Breast epithelium (tissue), 4 donors: ENCODE measurements at places on chromosomes 16 and 17. TPM values are rescaled to one million over a fixed set of nuclear protein-coding genes. Genes with fewer than 3 reads are reported as not detected.

ITGAX gene
- 16.8 TPM for total RNA-seq

GRCh38 chr17:39238311-39238972 lies 12.7 kb upstream of the STAC2 start:
- H3K27ac ChIP-seq = peak overlapping the region; percentile 82
- no peak for DNase-seq
- no peak overlapping the region for H3K4me3 ChIP-seq
- H3K36me3 ChIP-seq = no peaks in the 10 kb centered on the region
- no peaks in the 10 kb centered on the region for H3K4me1 ChIP-seq
- no peaks in the 10 kb centered on the region for H3K27me3 ChIP-seq

NPIPB9 gene
- 12.3 TPM for total RNA-seq

DNA sequence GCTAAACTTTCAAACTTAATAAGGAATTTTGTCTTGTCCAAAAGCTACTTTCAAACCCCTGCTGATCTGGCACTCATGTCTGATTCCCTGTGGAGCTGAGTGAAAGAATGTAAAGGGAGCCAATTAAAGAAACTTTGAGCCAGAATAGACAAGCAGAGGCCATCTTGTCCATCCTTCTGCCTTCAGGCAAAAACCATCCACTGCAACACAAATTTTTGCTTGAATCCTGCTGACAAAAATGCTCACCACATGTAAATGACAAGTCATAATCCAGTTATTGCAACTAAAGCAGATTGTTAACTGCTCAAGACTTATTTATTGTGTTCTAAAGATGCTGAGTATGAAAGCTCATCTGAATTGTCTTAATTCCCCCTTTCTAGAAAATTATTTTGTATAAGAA lies 124.0 kb upstream of the HLF start:
- H3K4me1 ChIP-seq = no peaks in the 10 kb centered on the region
- DNase-seq = no peak
- H3K27ac ChIP-seq = no peak overlapping the region
- no peaks in the 10 kb centered on the region for H3K27me3 ChIP-seq
- no peaks in the 10 kb centered on the region for H3K36me3 ChIP-seq
- H3K4me3 ChIP-seq = no peak overlapping the region

JPH3 gene
- total RNA-seq = 0.33 TPM

- no peaks in the 10 kb centered on the region for H3K4me1 ChIP-seq
- H3K4me3 ChIP-seq = peak overlapping the region; percentile 19
- H3K27ac ChIP-seq = peak overlapping the region; percentile 78
- H3K27me3 ChIP-seq = no peaks in the 10 kb centered on the region
- no peak for DNase-seq
Measured at GRCh38 chr17:55577687-55578086, 66.4 kb upstream of the SMIM36 start.

DNA sequence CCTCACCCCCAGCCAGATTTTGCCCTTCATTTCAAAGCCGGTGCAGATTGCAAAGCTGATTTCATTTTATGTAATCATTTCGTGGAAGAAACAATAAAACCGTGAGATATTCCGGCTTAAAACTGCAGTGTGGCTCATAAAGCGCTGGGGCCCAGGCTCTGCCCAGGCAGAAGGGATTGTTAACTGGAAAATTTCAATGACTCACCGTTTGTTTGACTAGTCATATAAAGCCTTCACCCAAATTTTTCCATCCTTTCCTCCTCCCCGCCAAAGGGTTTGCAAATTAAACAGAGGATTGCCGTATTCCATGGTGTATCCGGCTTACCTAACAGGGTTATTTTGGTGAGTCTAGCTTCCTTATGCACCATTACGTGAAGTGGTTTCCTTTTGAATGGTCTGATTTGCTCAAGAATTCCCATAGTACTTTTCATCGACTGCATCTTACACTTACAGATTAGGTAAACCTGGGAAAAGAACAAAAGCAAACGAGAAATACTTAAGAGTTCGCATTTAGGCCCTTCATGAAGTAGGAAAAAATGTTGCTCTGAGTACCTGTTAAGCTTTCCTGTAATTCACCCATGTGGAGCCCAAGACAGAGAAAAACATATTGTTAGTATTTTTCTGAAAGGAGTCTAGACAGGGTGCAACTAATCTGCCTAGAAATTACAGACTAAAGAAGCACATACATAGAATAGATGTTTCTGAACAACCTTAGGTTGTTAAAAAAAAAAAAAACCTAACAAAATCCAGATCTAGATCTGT lies 949 bp upstream of the GSPT1 start:
- peak overlapping the region; percentile 96 for H3K27ac ChIP-seq
- peaks cover 4% of the 10 kb centered on the region for H3K4me1 ChIP-seq
- H3K27me3 ChIP-seq = no peaks in the 10 kb centered on the region
- H3K4me3 ChIP-seq = peak overlapping the region; percentile 82
- no peaks in the 10 kb centered on the region for H3K36me3 ChIP-seq

DNA sequence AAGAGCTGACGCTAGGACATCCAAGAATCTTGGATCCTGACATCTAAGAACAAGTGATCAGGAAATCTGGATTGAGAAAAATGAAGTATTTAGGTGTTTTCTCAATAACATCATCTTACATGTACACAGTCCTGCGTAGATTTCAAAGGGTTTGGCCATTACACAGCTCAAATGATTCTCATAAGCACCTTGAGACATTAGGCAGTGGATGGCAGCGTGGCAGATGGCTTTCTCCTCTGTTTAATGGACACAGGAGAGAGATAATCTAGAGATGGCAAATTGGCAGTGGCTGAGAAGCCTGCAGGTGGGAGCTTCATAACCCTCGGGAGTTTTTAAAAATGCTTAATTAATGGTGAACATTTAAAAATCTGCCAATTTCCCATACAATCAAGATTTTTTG lies 137.5 kb downstream of the ZFHX3 start:
- no peak for DNase-seq
- H3K4me1 ChIP-seq = no peaks in the 10 kb centered on the region
- no peaks in the 10 kb centered on the region for H3K27me3 ChIP-seq
- no peak overlapping the region for H3K4me3 ChIP-seq
- H3K36me3 ChIP-seq = no peaks in the 10 kb centered on the region

HBQ1 gene
- not detected for total RNA-seq

PIK3R5 gene
- 28.6 TPM for total RNA-seq

DNA sequence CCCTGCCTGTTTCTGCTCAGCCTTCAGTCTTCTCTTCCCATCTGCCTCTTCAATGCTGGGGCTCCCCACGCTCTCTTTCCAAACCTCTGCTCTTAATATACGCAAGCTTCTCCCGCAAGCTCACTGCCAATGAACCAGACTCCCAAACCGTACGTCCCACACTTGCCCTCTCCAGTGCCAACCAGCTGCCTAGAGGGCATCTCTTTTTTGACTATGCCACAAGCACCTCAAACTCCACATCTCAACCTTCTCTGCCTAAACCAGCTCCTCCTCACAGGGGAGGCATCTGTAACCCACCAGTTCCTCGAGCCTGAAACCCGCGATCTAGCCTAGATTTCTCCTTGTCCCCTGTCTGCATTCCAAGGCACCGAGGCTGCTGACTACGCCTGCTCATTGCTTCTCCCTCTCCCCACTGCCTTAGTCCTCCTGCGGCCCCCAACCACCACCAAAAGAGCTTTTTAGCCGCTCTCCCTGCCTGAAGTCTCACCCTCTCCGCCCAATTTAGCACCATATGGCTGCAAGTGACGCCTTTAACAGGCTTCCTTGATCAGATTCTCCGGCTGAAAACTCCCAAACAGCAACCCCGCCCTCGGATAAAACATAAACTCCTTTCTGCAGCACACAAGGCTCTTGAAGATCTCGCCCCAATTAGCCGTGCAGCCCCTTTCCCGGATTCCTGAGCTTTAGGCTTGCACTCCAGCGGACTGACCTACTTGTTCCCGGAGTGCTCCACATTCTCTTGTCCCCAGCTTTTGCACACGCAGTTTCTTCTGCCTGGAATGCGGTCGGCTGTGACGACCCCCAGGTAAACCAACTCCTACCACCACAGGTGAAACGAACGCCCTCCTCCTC lies 1.5 kb downstream of the GGA2 start:
- H3K4me3 ChIP-seq = peak overlapping the region; percentile 87
- DNase-seq = no peak
- H3K27me3 ChIP-seq = no peaks in the 10 kb centered on the region
- no peaks in the 10 kb centered on the region for H3K36me3 ChIP-seq
- H3K4me1 ChIP-seq = no peaks in the 10 kb centered on the region

GRCh38 chr17:73462823-73463222 lies 151.0 kb upstream of the CDC42EP4 start:
- no peak overlapping the region for H3K27ac ChIP-seq
- no peak for DNase-seq

GRCh38 chr17:29622337-29623282 lies at the start of gene CORO6:
TSS of gene CORO6 (minus strand) at chr17:29622912. CDS start at chr17:29621421, 1,491 bp downstream.
- peak within 1 kb of the TSS; percentile 69 for H3K4me3 ChIP-seq
- H3K36me3 ChIP-seq = no peaks in the 10 kb centered on the region
- peaks cover 2% of the 10 kb centered on the region for H3K4me1 ChIP-seq
- no peaks in the 10 kb centered on the region for H3K27me3 ChIP-seq
- no peak for DNase-seq

DNA sequence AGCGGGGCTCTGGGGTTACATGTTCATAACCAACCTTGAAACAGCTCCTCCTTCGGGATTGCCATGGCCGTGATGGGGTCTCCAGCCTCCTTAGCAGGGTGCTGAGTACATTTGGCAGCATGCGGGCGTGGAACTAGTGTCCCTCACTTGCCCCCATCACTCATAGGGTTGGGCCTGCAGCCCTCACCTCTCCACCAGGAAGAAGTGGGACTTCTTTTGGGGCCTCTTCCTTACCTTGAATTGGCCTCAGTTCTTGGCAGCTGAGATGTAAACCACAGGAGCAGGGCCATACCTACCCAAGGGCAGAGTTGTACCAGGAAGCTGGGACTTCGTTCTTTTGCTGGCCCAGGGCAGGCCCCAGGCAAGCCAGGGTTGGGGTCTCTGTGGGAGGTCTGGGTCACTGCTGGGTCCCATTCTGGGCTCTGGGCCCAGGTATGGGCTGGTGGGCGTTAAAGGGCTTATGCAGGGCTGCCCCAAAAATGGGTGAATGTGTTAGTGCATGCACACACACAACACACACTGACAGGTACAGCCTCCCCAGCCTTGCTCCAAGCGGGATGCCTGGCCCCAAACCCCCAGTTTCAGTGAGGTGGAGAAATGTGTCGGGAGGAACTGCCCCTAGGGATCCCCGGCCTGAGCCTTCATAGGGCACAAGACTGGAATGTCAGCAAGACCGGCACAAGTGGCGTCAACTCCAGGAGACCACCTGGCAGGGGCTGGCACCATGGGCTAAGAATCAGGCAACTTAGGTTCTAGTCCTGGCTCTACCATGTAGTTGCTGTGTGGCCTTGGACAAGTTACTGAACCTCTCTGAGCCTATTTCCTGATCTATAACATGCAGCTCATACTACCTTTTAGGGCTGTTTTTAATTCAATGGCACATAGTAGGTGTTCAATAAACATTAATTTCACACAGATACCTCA lies 3.9 kb upstream of the KRT15 start:
- H3K27me3 ChIP-seq = peaks cover 3% of the 10 kb centered on the region
- H3K27ac ChIP-seq = peak overlapping the region; percentile 92
- peak; percentile 81 for DNase-seq
- H3K36me3 ChIP-seq = no peaks in the 10 kb centered on the region

ZSCAN10 gene
- total RNA-seq = not detected

- H3K27me3 ChIP-seq = no peaks in the 10 kb centered on the region
- no peak for DNase-seq
- peaks cover 11% of the 10 kb centered on the region for H3K36me3 ChIP-seq
- H3K27ac ChIP-seq = no peak overlapping the region
- H3K4me3 ChIP-seq = no peak overlapping the region
Measured at GRCh38 chr16:15043344-15043743, 12.5 kb downstream of the NTAN1 start.

GRCh38 chr16:84883301-84883700 lies 63.5 kb downstream of the CRISPLD2 start:
- no peak overlapping the region for H3K4me3 ChIP-seq
- DNase-seq = no peak
- no peak overlapping the region for H3K27ac ChIP-seq
- H3K27me3 ChIP-seq = no peaks in the 10 kb centered on the region
- no peaks in the 10 kb centered on the region for H3K4me1 ChIP-seq
- H3K36me3 ChIP-seq = no peaks in the 10 kb centered on the region

- no peak for DNase-seq
- no peaks in the 10 kb centered on the region for H3K4me1 ChIP-seq
- H3K36me3 ChIP-seq = no peaks in the 10 kb centered on the region
- no peak overlapping the region for H3K27ac ChIP-seq
- H3K27me3 ChIP-seq = no peaks in the 10 kb centered on the region
Measured at GRCh38 chr17:75301049-75301448, 11.8 kb upstream of the SLC25A19 start.

GPR179 gene
- under 0.01 TPM for total RNA-seq

DNA sequence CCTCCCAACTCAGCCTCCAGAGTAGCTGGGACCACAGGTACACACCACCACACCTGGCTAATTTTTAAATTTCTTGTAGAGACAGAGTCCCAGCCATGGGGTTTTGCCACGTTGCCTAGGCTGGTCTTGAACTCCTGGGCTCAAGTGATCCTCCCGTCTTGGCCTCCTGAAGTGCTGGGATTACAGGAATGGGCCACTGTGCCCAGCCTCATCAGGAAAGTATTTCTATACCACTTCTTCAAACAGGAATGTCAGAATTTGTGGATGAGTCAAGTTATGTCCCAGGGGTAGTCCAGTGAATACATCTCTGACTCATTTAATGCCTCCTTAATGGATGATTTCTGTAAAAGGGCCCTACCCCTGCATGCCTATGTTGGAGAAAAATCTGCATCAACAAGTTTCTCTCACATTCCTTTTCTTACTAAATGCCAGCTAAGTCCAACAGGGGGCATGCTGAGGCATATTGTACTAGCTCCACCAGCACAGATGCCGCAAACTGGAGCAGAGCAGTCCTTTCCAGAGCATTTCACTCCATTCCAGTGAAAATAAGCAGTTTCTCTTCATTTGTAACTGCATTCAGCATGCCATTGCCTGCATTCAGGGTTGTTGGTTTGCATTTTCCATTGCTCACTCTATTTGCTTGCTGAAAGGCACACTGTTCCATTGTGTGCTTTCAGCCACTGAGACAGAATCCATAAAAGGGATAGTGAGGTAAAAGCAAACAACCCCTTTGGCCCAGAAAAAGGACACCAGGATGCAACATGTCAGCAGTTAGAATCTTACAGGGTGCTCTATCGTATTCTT lies 5.3 kb upstream of the CAVIN1 start:
- peak; percentile 22 for DNase-seq
- no peaks in the 10 kb centered on the region for H3K27me3 ChIP-seq
- no peak overlapping the region for H3K4me3 ChIP-seq
- peaks cover 4% of the 10 kb centered on the region for H3K4me1 ChIP-seq
- no peaks in the 10 kb centered on the region for H3K36me3 ChIP-seq

TNS4 gene
- total RNA-seq = 52.2 TPM
